Psoas muscle (tissue), 8 donors: ENCODE measurements at places on chromosomes 2 and 18. TPM values are rescaled to one million over a fixed set of nuclear protein-coding genes. Genes with fewer than 3 reads are reported as not detected.
A peak's percentile ranks its signal among the peaks of the same experiment; 100 is the strongest.

ASNSD1 gene
- total RNA-seq: 67.0 TPM

DNA sequence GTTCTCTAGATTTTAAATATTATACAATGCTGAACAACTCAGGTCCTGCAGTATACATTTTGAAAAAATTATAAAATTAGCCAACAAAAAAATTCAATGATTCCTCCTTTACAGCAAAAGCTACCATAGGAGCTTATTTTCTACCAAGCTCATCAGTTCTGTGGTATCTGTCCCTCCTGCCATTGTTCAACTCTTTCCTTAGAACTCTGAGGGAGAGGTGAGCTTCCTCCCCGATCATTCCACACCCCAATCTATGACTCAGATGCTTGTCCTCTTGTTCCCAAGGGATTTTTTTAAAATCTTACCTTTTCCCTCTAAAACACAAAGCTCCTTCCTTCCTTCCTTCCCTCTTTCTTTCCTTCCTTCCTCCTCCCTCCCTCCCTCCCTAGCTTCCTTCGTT, 13.5 kb downstream of the DPP4 start:
- no peaks in the 10 kb centered on the region for H3K4me1 ChIP-seq
- H3K27ac ChIP-seq: no peak overlapping the region
- H3K36me3 ChIP-seq: no peaks in the 10 kb centered on the region

- peak; percentile 55 for DNase-seq
- H3K27me3 ChIP-seq: no peaks in the 10 kb centered on the region
- H3K4me3 ChIP-seq: no peak overlapping the region
- H3K36me3 ChIP-seq: no peaks in the 10 kb centered on the region
- no peak overlapping the region for H3K27ac ChIP-seq
These were observed 138.0 kb downstream of the AKAIN1 start for GRCh38 chr18:5058768-5059695.

DNA sequence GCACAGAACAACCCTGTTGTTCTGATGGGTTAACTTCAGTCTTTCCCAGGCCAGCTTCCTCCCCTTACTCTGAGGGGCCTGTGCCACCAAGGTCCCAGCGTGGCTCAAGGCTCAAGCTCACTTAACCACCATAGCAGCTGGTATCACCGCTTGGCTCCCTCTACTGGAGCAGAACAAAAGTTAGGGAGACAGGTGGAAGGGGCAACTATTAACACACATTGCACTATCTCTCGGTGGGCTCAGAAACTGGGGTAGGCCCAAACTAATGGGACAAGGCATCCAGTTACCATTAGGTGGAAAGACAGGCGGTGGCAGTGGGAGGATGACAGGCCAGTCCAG, 88.7 kb upstream of the ATL2 start:
- H3K4me1 ChIP-seq: no peaks in the 10 kb centered on the region
- H3K27ac ChIP-seq: no peak overlapping the region
- H3K4me3 ChIP-seq: no peak overlapping the region
- no peak for DNase-seq
- H3K36me3 ChIP-seq: no peaks in the 10 kb centered on the region

RIF1 gene
- 35.0 TPM for total RNA-seq

- no peak overlapping the region for H3K27ac ChIP-seq
- H3K36me3 ChIP-seq: no peaks in the 10 kb centered on the region
- H3K4me3 ChIP-seq: no peak overlapping the region
- H3K4me1 ChIP-seq: no peaks in the 10 kb centered on the region
- DNase-seq: no peak
These were observed 125.5 kb upstream of the SIX2 start for GRCh38 chr2:45134726-45135125.

HES6 gene
- 12.7 TPM for total RNA-seq

CD8B2 gene
- total RNA-seq: not detected

- no peaks in the 10 kb centered on the region for H3K4me1 ChIP-seq
- no peak overlapping the region for H3K4me3 ChIP-seq
- H3K27ac ChIP-seq: no peak overlapping the region
- DNase-seq: no peak
- no peaks in the 10 kb centered on the region for H3K36me3 ChIP-seq
- no peaks in the 10 kb centered on the region for H3K27me3 ChIP-seq
These were observed 18.5 kb downstream of the DHRS9 start for GRCh38 chr2:169087757-169088379.

CNGA3 gene
- not detected for total RNA-seq

PRKCE gene
- total RNA-seq: 22.7 TPM

IGFBP5 gene
- total RNA-seq: 341 TPM
